ENCODE measurements at places on chromosomes 4 and X. TPM values are rescaled to one million over a fixed set of nuclear protein-coding genes. Genes with fewer than 3 reads are reported as not detected.
A peak's percentile ranks its signal among the peaks of the same experiment; 100 is the strongest.

TIMM8A gene
- total RNA-seq, result 26.1 TPM

CSAG3 gene
- total RNA-seq, result not detected

TMEM150C gene
- total RNA-seq, result 0.13 TPM

MSL3 gene
- 29.0 TPM for total RNA-seq

DNA sequence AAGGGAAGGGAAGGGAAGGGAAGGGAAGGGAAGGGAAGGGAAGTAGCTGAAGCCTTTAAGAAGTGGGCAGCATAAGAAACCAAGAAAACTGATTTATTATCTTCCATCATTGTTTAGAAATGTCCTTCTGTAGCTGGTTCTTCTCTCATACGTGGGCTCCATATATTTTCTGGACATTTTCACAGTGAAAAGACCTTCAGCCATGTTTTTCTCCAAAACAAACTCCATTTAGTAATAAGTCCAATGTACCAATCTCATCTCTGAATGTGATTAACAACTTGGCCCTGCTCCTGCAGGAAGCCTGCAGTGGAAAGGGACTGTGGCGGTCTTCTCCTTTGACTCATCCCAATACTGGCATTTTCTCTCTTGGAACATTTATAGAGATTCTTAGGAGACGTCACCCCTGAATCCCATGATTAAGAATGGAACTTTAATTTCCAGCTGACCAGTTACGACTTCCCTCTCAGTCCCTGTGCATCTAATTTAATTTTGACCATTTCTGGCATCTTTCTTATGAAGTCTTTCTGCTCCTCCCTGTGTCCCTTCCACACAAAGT is 96.6 kb upstream of the GUCY1A1 start:
- H3K4me1 ChIP-seq, result no peaks in the 10 kb centered on the region
- no peaks in the 10 kb centered on the region for H3K36me3 ChIP-seq
- H3K27ac ChIP-seq, result no peak overlapping the region
- H3K27me3 ChIP-seq, result no peaks in the 10 kb centered on the region
- no peak overlapping the region for H3K4me3 ChIP-seq

GRCh38 chr4:39384563-39384962 is 18.4 kb upstream of the RFC1 start:
- no peaks in the 10 kb centered on the region for H3K4me1 ChIP-seq
- no peak overlapping the region for H3K27ac ChIP-seq
- H3K27me3 ChIP-seq, result no peaks in the 10 kb centered on the region
- no peak for DNase-seq
- no peak overlapping the region for H3K4me3 ChIP-seq
- H3K36me3 ChIP-seq, result no peaks in the 10 kb centered on the region

- H3K36me3 ChIP-seq, result no peaks in the 10 kb centered on the region
- H3K27me3 ChIP-seq, result no peaks in the 10 kb centered on the region
- H3K27ac ChIP-seq, result no peak overlapping the region
- H3K4me3 ChIP-seq, result no peak overlapping the region
- DNase-seq, result no peak
- H3K4me1 ChIP-seq, result no peaks in the 10 kb centered on the region
Measured at GRCh38 chr4:85759388-85759787, 284.4 kb downstream of the ARHGAP24 start.

DNA sequence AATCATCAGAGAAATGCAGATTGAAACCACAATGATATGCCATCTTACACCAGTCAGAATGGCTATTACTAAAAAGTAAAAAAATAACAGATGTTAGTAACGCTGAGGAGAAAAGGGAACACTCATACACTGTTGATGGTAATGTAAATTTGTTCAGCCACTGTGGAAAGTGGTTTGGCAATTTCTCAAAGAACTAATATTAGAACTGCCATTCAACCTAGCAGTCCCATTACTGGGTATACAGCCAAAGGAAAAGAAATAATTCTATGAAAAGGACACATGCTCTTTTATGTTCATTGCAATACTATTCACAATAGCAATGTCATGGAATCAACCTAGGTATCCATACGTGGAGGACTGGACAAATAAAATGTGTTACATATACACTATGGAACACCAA is 566.3 kb downstream of the STPG2 start:
- no peaks in the 10 kb centered on the region for H3K4me1 ChIP-seq
- no peaks in the 10 kb centered on the region for H3K27me3 ChIP-seq
- no peak for DNase-seq
- H3K27ac ChIP-seq, result no peak overlapping the region
- no peak overlapping the region for H3K4me3 ChIP-seq

DNA sequence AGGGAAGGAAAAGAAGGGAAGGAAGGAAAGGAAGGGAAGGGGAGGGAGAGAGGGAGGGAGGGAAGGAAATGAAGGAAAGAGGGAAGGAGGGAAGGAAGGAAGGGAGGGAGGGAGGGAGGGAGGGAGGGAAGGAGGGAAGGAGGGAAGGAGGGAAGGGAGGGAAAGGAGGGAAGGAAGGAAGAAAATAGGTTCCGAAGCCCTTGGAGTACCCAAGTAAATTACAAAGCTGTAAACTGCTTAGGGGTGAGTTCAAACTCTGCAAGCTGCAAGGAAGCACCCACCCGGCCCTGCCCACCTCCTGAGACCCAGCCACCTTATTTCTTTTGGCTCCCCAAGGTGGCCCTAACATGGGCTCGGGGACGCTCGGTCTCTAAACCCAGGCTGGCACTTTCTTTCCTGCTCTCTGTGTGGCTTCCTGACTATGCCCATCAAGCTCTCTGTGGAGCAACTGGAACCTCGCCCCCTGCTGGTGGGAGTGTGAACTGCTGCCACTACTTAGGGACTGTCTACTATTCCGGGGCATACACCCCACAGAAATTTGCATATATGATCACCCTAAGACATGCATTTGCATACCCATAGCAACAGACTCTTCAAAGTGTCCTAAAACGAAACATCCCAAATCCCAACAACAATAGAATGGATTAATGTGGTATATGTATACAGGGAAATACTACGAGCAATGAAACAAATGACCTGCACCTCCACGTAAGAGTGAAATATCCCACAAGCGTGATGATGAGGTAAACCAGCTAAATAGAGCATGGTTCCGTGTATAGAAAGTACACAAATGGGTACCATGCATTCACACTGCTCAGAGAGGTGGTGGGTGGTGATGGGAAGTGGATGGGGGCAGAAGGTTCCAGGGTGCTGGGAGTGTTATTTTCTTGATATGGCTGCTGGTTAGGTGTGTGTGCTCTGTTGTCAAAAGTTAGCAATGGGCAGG is 151.7 kb upstream of the TBL1X start:
- no peaks in the 10 kb centered on the region for H3K27me3 ChIP-seq
- no peak overlapping the region for H3K27ac ChIP-seq
- DNase-seq, result no peak
- no peaks in the 10 kb centered on the region for H3K4me1 ChIP-seq

DNA sequence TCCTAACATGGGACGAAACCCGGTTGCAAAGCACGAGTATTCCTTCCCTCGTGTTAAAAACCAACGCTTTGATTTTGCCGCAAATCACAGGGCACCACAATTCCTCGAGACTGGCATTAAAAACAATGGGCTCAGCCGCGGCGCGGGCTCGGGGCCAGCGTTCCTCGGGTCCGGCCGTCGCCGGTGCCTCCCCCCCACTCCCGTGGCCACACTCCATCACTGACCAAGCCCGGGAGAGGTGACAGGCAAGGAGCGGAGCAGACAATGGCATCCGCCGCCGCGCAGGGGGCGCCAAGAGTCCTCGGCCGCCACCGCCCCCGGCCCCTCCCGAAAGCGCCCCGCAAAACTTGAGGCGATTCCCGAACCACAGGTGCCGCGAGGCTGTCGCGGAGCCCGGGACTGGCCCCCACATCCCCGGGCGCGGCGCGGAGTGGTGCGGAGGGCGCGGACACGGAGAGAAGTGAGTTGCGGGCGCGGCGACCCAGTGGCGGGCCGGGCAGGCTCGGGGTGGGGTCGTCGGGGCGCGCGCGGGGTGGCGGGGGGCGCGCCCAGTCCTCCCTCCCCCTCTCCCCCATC is 445 bp downstream of the AP1S2 start:
- no peaks in the 10 kb centered on the region for H3K36me3 ChIP-seq
- peak overlapping the region; percentile 90 for H3K4me3 ChIP-seq
- peak overlapping the region; percentile 90 for H3K27ac ChIP-seq
- no peak for DNase-seq
- H3K27me3 ChIP-seq, result no peaks in the 10 kb centered on the region

DNA sequence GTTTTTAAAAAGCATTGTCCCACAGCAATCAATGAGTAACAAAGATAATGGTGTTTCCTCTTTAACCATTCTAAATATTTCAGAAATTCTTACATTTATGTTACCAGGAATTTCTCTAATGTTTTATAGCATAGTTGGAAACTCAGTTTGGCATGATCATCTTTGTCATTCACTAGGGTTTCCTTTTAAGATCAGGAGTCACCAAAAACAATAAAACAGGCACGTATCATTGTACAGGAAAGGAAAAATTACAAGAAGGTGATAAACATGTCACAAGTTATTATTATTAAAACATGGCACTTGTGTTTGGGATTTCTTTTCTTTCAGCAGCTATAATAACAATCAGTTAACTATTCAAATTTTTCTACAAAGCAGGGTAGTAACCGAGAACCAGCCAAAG is 84.0 kb downstream of the SLC10A7 start:
- no peaks in the 10 kb centered on the region for H3K27me3 ChIP-seq
- DNase-seq, result no peak
- no peaks in the 10 kb centered on the region for H3K4me1 ChIP-seq
- H3K4me3 ChIP-seq, result no peak overlapping the region
- H3K36me3 ChIP-seq, result no peaks in the 10 kb centered on the region

DNA sequence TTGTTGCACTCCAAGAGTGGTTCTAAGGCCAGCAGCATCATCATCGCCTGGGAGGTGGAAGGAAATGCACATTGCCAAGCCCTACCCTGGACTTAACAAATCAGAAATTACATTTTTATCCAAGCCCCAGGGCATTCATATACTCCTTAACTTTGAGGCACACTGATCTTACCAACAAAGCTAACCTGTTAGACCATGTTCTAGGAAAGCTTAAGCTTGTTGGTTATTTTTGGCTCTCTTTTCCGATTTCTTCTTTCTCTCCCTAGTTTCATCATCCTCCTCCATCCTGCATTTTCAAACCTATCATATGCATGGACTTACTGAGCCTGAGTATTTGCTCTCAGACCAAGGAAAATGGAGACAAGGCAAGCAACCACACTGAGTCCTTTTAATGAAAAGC is 133.4 kb downstream of the OPHN1 start:
- H3K4me3 ChIP-seq, result no peak overlapping the region
- DNase-seq, result no peak
- H3K36me3 ChIP-seq, result no peaks in the 10 kb centered on the region
- no peaks in the 10 kb centered on the region for H3K27me3 ChIP-seq

- no peak for DNase-seq
- H3K36me3 ChIP-seq, result no peaks in the 10 kb centered on the region
- H3K27me3 ChIP-seq, result no peaks in the 10 kb centered on the region
Measured at GRCh38 chr4:76704133-76704881, 193.6 kb downstream of the SOWAHB start.

GRCh38 chrX:10660171-10660570 is 39.8 kb upstream of the MID1 start:
- H3K27ac ChIP-seq, result no peak overlapping the region
- H3K4me3 ChIP-seq, result no peak overlapping the region
- no peaks in the 10 kb centered on the region for H3K27me3 ChIP-seq
- no peak for DNase-seq
- no peaks in the 10 kb centered on the region for H3K4me1 ChIP-seq

DNA sequence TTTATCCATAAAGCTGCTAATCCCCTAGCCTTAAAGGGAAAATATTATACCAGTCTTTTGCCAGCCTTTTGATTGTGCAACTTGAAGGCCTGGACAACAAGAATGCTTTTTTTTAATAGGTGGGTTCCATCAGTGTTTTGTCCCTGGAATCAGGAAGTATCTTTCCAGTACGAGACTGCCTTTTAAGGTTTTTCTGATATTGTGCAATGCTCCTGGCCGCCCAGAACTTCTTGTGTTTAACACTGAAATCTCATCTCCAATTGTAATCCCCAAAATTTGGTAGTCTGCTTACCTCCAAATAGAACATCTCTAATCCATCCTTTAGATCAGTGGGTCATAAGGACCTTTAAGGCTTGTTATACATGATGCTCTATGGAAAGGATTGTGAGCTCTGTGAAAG is 256.7 kb downstream of the NAF1 start:
- no peaks in the 10 kb centered on the region for H3K4me1 ChIP-seq
- H3K4me3 ChIP-seq, result no peak overlapping the region
- DNase-seq, result no peak
- no peaks in the 10 kb centered on the region for H3K36me3 ChIP-seq
- H3K27me3 ChIP-seq, result peaks cover 2% of the 10 kb centered on the region

DNA sequence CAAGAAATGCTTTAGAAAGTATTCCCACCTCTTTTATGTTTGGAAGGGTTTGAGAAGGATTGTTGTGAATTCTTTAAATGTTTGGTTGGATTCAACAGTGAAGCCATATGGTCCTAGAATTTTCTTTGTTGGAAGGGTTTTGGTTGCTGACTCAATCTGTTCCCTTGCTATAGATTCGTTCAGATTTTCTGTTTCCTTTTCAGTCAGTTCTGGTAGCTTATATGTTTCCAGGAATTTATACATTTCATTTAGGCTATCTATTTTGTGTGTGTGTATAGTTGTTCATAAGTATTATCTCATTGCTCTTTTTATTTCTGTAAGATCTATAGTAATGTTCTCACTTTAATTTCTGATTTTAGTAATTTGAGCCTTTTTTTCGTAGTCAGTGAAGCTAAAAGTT is 114.4 kb downstream of the MSN start:
- DNase-seq, result no peak
- no peaks in the 10 kb centered on the region for H3K4me1 ChIP-seq
- no peaks in the 10 kb centered on the region for H3K27me3 ChIP-seq
- H3K36me3 ChIP-seq, result no peaks in the 10 kb centered on the region
- H3K4me3 ChIP-seq, result no peak overlapping the region

GRCh38 chr4:89101256-89102161 is 9.8 kb upstream of the TIGD2 start:
- H3K36me3 ChIP-seq, result no peaks in the 10 kb centered on the region
- H3K4me3 ChIP-seq, result peak overlapping the region; percentile 10
- DNase-seq, result peak; percentile 86
- no peaks in the 10 kb centered on the region for H3K27me3 ChIP-seq

DNA sequence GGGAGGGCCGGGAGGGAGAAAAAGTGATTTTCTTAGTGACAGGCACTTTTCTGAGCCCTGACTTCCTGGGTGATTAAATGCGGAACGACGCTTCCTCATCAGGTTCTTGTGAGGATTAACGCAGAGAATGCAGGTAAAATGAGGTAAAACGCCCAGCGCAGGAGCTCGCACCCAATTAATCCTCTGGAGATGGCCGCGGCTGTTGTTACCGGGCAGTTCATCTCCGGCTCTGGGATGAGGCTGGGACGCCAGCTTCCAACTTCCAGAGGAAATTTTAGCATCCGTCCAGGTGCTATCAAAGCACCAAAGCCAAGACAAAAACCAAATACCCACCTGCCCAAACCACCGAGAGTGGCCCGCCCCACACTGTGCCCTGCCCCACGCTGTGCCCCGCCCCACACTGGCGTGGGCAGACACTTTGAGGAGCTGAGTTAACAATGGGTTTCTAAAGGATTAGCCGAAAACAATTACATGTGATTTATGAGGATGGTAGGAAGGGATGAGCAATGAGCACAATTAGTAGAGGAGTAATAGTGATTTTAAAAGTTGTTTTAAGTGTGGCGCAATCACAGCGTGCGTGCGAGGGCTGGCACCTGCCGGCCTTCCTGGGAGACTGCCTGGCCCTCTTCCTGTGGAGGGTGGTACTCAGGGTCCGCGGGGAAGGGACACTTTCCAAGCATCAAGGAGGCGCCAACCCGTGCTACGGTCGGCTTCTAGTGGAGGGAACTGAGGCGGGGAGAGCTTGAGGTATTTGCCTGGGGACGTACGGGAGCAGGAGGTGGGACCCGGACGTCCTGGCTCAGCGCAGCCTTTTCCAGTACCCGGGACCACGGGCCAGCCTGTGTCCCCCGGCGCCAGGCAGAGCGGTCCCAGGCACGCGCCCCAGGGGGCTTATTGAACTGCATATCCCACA is 41.6 kb upstream of the ADRA2C start:
- H3K4me1 ChIP-seq, result no peaks in the 10 kb centered on the region
- H3K27me3 ChIP-seq, result no peaks in the 10 kb centered on the region
- H3K36me3 ChIP-seq, result no peaks in the 10 kb centered on the region
